Breast epithelium (tissue), 4 donors: ENCODE measurements at places on chromosomes 7 and 10.

GRCh38 chr10:22252224-22252800 is 34.5 kb upstream of the EBLN1 start:
- no peaks in the 10 kb centered on the region for H3K4me1 ChIP-seq
- H3K27ac ChIP-seq: peak overlapping the region; percentile 97
- H3K4me3 ChIP-seq: peak overlapping the region; percentile 72
- no peaks in the 10 kb centered on the region for H3K27me3 ChIP-seq
- peak; percentile 32 for DNase-seq
- no peaks in the 10 kb centered on the region for H3K36me3 ChIP-seq

DNA sequence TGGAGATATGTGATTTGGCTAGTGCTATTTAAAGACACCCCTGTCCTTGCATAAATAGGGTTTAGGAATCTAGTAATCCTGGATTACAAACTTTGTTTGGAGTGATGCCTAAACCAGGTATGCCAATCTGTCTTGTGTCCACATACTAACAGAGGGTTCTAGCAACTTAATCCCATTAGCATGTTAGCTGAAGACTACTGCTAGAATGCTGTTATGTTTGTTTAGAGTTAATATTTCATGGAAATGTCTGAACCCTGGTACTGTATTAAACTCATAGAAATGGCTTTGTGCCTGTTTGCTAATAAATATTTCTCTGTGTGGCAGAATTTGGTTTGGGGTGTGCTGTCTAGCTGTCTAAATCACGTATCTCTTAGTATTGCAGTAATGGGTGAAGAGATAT is 150.8 kb downstream of the PFKFB3 start:
- H3K27ac ChIP-seq: no peak overlapping the region
- H3K4me1 ChIP-seq: no peaks in the 10 kb centered on the region

DNA sequence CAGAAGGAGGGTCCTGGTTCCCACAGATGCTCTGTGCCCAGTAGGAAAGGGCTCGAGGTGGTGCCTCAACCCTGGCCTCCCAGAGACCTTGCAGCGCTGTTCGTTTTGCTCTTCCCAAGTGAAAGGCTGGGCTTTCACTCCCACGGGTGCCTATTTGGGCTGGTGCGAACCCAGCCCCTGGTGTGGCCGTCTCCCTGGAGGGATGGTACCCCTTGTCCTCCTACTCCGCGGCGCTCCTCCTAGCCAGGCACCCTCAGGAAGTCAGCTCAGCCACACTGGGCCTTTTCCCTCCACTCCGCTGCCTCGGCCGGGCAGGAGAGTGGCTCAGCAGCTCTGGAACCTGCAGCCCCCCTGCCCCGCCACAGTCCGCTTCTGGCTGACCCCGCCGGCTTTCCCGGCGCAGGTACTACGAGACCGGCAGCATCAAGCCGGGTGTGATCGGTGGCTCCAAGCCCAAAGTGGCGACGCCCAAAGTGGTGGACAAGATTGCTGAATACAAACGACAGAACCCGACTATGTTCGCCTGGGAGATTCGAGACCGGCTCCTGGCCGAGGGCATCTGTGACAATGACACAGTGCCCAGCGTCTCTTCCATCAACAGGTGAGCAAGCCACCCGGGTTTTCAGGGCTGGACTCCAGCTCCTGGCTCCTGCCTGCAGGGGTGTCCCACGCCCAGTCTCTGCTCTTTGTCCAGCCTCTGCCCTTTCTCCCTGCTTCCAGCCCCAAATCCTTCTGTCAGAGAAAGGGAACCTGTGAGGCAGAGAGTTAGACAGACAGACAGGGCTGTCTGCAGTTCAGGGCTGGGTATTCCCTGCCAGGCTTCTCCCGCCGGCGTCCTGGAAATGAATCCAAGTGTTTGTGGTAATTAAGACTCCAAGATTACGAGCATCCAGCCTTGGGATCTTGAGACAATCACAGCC is 5.2 kb downstream of the PAX2 start:
- H3K27me3 ChIP-seq: peaks cover 11% of the 10 kb centered on the region
- no peak overlapping the region for H3K27ac ChIP-seq
- DNase-seq: no peak
- peaks cover 10% of the 10 kb centered on the region for H3K4me1 ChIP-seq
- no peaks in the 10 kb centered on the region for H3K36me3 ChIP-seq
- H3K4me3 ChIP-seq: no peak overlapping the region

DNA sequence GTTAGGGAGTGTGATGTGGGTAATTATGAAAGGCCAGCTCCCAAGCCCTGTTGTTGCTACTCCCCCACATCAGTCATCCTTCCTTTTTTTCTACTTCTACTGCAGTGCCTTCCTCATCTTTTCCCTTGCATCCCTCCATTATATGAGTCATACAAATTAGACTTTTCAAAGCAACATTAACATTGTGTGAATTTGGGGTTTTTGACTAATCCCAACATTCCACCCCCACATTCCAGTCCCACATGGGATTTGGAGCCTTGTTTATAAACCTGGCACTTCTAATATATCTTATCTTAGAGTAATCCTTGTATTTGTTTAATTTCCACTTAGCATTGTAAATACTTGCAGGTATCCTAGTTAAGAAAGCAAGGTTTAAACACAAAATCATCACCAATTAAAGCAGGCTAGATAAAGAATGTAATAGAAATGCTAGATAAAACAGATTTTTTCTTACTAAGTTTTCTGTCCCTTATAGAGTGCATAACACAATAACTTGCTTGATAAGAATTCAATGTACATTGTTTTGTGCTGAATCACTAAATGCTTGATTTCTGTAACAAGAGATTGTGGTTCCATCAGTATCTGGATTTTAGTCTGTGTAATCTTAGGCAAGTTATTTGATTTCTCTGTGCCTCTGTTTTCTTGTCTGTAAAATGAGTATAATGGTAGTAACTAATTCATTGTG is 165.8 kb downstream of the CFTR start:
- H3K4me3 ChIP-seq: no peak overlapping the region
- H3K4me1 ChIP-seq: no peaks in the 10 kb centered on the region
- no peaks in the 10 kb centered on the region for H3K36me3 ChIP-seq
- H3K27me3 ChIP-seq: no peaks in the 10 kb centered on the region
- DNase-seq: no peak

- no peak overlapping the region for H3K27ac ChIP-seq
- H3K4me1 ChIP-seq: peaks cover 13% of the 10 kb centered on the region
- no peaks in the 10 kb centered on the region for H3K27me3 ChIP-seq
- H3K36me3 ChIP-seq: no peaks in the 10 kb centered on the region
- no peak for DNase-seq
- H3K4me3 ChIP-seq: no peak overlapping the region
Observed at GRCh38 chr7:105675934-105676371, 94.7 kb upstream of the EFCAB10 start.

- H3K36me3 ChIP-seq: no peaks in the 10 kb centered on the region
- no peak for DNase-seq
- no peaks in the 10 kb centered on the region for H3K4me1 ChIP-seq
- H3K27me3 ChIP-seq: no peaks in the 10 kb centered on the region
- H3K27ac ChIP-seq: no peak overlapping the region
Observed at GRCh38 chr7:136709876-136710275, 158.6 kb upstream of the CHRM2 start.

DNA sequence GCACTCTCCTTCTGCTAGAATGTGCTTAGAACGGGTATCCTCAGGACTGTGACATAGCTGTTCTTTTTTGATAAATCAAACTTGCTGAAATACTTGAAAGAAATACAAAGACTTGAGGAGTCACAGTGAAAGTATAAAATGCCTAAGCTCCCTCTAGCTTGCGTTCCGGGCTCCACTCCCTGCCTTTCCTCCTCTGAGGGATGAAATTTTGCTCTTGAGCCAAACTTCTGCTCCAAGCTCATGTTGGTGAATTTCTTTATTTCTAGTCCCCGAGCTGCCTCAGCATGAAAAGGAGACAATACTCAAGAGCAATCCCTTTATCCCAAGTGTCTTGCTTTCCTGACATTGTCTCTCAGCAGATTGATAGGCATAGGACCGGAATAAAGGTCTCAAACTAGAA is 499.6 kb upstream of the ADARB2 start:
- DNase-seq: no peak
- no peak overlapping the region for H3K27ac ChIP-seq
- no peaks in the 10 kb centered on the region for H3K36me3 ChIP-seq
- H3K27me3 ChIP-seq: no peaks in the 10 kb centered on the region

GRCh38 chr7:26286157-26286556 is 5.5 kb upstream of the SNX10 start:
- DNase-seq: no peak
- H3K4me1 ChIP-seq: no peaks in the 10 kb centered on the region
- H3K27ac ChIP-seq: no peak overlapping the region
- H3K27me3 ChIP-seq: no peaks in the 10 kb centered on the region
- no peak overlapping the region for H3K4me3 ChIP-seq

GRCh38 chr7:103573479-103574058 is 127.6 kb upstream of the SLC26A5 start:
- H3K4me1 ChIP-seq: no peaks in the 10 kb centered on the region
- no peak overlapping the region for H3K27ac ChIP-seq
- no peak overlapping the region for H3K4me3 ChIP-seq

- H3K36me3 ChIP-seq: no peaks in the 10 kb centered on the region
- DNase-seq: no peak
- no peak overlapping the region for H3K27ac ChIP-seq
- no peak overlapping the region for H3K4me3 ChIP-seq
Observed at GRCh38 chr7:132732321-132732865, 156.1 kb upstream of the PLXNA4 start.

- DNase-seq: no peak
- H3K4me3 ChIP-seq: no peak overlapping the region
- H3K4me1 ChIP-seq: no peaks in the 10 kb centered on the region
- H3K27me3 ChIP-seq: no peaks in the 10 kb centered on the region
- no peak overlapping the region for H3K27ac ChIP-seq
- H3K36me3 ChIP-seq: no peaks in the 10 kb centered on the region
Observed at GRCh38 chr10:28509286-28509685, 23.6 kb upstream of the WAC start.

DNA sequence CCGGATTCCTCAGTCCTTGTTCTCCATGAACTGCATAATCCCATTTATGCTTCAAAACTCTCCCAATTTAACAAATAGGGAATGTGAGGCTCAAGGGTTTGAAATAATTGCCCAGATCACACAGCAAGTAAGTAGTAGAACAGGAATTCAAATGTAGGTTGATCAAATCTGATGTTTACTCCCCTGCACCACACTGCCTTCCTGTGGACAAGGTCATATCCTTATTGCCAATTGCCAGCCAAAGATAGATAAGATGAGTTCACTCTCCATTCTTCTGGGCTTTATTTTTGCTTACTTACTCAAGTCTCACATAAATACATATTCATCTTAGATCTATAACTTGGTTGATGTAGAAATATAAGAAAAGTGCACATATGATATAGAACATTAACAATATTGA is 435.2 kb upstream of the ETV1 start:
- H3K27me3 ChIP-seq: no peaks in the 10 kb centered on the region
- no peak for DNase-seq
- no peaks in the 10 kb centered on the region for H3K4me1 ChIP-seq
- H3K36me3 ChIP-seq: no peaks in the 10 kb centered on the region
- no peak overlapping the region for H3K4me3 ChIP-seq

DNA sequence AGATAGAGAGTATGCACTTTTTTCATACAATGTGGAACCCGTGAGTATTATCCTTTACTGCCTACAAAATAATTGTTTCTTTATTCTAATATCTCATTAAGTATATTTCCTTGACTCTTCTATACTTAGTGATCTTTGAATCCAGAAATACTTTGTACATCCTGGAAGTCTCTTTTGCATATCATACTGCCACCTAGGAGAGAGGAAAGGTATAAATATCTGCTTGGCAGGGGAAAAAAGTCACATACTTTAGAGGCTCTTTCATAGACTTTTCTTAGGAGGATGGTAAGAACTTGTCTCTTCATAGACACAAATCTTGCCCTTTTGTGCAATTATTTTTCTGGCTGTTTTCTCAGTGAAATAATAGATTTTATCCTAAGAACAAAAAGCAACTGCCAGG is 436.0 kb downstream of the PAXIP1 start:
- no peak overlapping the region for H3K4me3 ChIP-seq
- H3K27ac ChIP-seq: no peak overlapping the region
- H3K4me1 ChIP-seq: no peaks in the 10 kb centered on the region
- H3K27me3 ChIP-seq: no peaks in the 10 kb centered on the region
- DNase-seq: no peak

- H3K4me3 ChIP-seq: peak overlapping the region; percentile 32
- no peaks in the 10 kb centered on the region for H3K4me1 ChIP-seq
- DNase-seq: no peak
- no peaks in the 10 kb centered on the region for H3K27me3 ChIP-seq
- H3K36me3 ChIP-seq: no peaks in the 10 kb centered on the region
Observed at GRCh38 chr7:2037301-2037807, 195.4 kb downstream of the MAD1L1 start.

DNA sequence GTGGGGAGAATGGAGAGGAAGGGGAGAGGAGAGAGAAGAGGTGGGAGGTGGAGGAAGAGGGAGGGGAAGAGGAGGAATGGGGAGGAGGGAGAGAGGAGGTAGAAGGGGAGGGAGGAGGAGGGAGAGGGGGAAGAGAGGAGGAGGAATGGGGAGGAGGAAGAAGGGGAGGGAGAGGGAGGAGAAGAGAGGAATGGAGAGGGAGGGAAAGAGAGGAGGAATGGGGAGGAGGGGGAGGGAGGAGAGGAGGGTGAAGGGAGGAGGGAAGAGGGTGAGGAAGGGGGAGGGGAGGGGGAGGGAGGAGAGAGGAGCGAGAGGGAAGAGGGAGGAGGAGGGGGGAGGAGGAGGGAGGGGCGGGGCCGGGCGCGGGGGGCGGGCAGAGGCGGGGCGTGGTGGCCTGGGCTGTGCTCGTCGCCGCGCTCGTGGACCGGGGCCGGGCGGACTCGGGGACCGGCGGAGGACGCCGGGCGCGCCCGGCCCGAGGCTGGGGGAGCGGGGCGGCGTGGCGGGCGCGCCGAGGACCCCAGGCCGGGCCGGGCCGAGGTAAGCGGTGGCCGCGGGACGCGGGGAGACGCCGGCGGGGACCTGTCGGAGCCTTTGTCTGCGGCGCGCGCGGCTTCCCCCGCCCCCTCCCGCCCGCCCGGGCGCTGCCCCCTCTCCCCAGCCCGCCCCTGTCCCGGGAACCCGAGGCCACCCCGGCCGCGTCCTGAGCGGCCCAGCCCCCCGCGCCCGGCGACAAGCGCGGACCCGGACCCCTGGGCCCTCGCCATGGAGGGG is at the start of gene SLC29A4:
Gene SLC29A4 (plus strand): TSS at position 401 of the 774 bp plus-strand sequence. CDS start 4,874 bp downstream, outside the sequence.
- no peak within 1 kb of the TSS for H3K27ac ChIP-seq
- no peak for DNase-seq
- no peaks in the 10 kb centered on the region for H3K4me1 ChIP-seq
- H3K4me3 ChIP-seq: peak within 1 kb of the TSS; percentile 38

- H3K36me3 ChIP-seq: no peaks in the 10 kb centered on the region
- H3K27me3 ChIP-seq: peaks cover 4% of the 10 kb centered on the region
- H3K27ac ChIP-seq: no peak overlapping the region
- no peak overlapping the region for H3K4me3 ChIP-seq
Observed at GRCh38 chr7:43077732-43078391, 34.6 kb upstream of the HECW1 start.

GRCh38 chr7:116542618-116543017 is 17.8 kb downstream of the CAV1 start:
- no peak overlapping the region for H3K27ac ChIP-seq
- DNase-seq: no peak
- H3K4me1 ChIP-seq: no peaks in the 10 kb centered on the region
- no peak overlapping the region for H3K4me3 ChIP-seq
- peaks cover 6% of the 10 kb centered on the region for H3K36me3 ChIP-seq

- no peaks in the 10 kb centered on the region for H3K27me3 ChIP-seq
- no peak overlapping the region for H3K4me3 ChIP-seq
- DNase-seq: no peak
- H3K27ac ChIP-seq: no peak overlapping the region
- H3K4me1 ChIP-seq: no peaks in the 10 kb centered on the region
- H3K36me3 ChIP-seq: no peaks in the 10 kb centered on the region
Observed at GRCh38 chr10:53314876-53315275, 542.3 kb upstream of the MBL2 start.

- no peak overlapping the region for H3K27ac ChIP-seq
- H3K27me3 ChIP-seq: no peaks in the 10 kb centered on the region
- no peaks in the 10 kb centered on the region for H3K4me1 ChIP-seq
- no peaks in the 10 kb centered on the region for H3K36me3 ChIP-seq
Observed at GRCh38 chr7:112172870-112173567, 33.2 kb downstream of the DOCK4 start.
